Left lung (tissue), 14 donors: ENCODE measurements at places on chromosomes 6 and 20.
A peak's percentile ranks its signal among the peaks of the same experiment; 100 is the strongest.

GRCh38 chr20:16601047-16601446 is 27.8 kb upstream of the KIF16B start:
- DNase-seq: peak; percentile 50

DNA sequence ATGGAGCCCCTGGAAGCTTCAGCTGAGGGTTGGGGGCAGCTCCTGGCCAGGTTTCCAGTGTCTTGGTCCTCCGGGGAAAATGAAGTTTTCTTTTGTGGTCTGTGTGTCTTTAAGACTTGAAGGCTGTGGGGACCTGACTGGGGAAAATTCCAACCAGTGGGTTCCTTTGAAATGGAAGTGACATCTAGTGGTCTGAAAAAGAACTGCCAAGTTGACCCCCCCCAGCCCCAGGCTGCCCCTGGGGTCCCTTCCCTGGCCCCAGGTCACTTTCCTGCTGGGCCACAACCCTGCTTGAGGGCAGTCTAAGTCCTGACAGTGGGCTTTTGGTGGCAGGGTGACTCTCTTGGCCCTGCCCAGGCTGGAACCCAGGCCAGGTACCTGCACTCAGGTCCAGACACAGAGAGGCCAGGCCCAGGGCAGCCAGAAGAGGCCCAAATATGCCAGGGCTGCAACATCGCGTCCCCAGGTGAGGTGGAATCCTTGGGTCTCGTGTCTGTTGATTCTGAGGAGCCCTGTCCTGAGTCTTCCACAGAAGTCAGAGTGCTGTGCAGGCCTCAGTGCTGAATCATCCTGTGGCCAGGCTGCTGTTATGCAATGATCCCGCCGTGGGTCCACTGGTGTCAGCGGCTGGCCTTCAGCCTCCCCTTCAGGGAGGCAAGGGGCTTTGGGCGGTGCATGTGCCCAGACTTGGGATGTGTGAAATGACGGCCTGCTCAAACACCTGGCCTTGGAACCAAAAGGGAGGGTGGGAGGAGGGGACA is 68.4 kb downstream of the VEGFA start:
- no peak for DNase-seq

GRCh38 chr20:53032478-53032932 is 60.3 kb downstream of the TSHZ2 start:
- DNase-seq: no peak

DNA sequence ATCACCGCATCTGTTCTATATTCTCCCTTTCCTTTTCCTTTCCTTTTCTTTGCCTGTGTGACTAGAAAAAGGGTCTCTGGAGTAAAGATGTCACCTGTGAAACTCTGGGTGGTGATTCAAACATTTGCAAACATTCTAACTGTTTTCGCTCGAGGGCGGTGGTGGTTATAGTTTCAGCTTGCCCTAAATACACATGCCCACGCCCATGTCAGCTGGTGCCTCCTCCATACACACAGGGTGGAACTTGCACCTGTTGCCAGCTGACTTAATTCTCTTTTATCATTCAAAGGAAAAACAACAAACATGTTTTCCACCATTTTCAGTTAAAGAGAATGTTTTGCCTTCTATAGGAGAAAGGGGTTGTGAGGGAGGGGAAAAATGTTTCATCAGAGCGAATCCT is 381.9 kb upstream of the ARID1B start:
- no peak for DNase-seq

DNA sequence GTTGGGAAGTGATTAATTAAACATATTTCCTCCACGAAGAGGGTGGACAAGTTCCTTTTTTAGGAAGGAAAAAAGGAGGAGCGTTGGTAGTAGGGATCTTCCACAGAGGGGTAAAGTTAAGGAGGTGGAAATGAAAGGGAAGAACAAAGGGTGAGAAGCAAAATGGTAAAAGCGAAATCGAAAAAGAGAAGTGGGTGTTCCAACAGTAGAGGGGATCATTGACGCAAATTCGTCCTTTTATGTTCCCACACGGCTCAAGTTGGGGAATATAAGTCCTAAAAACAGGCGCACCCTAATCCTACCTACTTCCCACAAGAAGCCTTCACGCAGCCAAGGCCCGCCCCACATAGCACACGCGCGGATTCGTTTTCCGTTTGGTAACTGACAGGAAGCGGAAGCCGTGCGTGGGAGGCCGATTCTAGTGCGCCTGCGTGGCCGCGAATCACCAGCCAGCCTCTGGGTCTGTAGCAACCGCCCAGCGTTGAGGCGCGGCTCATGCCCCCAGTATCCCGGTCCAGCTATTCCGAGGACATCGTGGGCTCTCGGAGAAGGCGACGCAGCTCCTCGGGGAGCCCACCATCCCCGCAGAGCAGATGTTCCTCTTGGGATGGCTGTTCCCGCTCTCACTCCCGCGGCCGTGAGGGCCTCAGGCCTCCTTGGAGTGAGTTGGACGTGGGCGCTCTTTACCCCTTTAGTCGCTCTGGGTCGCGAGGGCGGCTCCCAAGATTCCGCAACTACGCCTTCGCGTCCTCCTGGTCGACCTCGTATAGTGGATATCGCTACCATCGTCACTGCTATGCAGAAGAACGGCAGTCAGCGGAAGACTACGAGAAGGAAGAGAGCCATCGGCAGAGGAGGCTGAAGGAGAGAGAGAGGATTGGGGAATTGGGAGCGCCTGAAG is at the start of gene NKAPL:
NKAPL (plus strand) TSS at position 421 of the 901 bp plus-strand sequence; CDS start at position 496, 75 bp downstream.
- peak; percentile 29 for DNase-seq

DNA sequence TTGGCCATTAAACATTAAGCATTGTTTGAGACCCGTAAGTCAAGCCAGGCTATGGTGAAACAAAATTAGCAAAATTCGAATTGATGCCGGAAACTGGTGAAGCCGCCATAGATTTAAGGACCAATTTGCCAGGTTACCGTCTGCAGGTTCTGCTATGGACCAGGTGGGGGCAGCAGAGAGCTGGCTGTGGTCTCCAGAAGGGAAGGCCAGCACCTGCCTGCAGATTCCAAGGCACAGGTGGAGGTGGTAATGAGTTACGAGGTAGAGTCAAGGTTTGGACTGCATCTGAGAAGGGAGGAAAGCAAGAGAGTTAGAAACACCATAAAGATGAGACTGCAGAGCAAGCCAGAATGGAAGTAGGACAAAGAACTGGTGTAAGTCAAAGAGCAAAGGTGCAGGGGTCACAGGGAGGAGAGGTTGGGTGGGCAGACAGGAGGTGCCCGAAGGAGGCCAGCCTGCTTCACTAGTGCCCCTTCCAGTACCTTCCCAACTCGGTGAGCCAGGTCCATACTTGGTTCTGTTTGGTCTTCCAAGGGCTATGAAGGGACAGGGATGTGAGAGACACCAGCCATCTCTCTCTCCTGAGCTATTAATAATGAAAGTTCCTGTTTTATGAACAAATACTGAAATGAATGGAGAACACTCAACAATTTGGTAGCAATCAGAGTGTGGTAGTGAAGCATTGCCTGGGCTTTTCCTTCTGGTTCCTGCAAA is 131.6 kb upstream of the ESR1 start:
- peak; percentile 72 for DNase-seq

GRCh38 chr6:125558907-125559306 is 190.5 kb upstream of the HEY2 start:
- no peak for DNase-seq

DNA sequence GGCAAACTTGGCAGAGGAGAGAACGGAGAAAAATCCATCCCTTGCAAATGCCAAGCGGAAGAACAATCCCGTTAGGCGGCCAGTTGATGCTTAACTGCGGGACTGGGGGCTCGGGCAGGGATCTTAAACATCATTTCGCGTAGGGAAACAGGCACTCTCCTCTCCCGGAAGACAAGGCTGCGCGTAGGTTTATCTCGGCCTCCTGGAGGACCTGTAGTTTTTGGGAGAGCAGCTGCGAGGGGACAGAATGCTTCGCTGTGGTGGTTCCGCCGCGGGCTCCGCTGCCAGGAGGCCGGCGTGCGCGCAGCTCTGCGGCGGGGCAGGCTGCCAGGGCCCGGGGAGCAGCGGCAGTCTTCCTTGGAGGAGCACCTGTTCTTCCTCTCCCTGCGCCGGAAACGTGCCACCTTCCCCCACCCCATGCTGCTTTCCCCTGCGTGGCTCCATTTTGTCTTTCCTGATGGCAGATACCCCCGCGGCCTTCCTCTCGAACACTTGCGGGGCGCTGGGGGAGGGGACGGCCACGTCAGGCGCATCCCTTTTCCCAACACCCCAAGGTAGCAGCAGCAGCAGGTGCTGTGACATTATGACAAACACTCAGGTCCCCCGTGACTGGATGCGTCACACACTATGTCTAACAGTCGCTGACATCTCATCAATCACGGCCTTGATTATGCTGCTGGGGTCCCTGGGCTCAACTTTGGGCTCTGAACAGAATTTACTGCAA is 230.7 kb upstream of the BTBD3 start:
- DNase-seq: no peak

DNA sequence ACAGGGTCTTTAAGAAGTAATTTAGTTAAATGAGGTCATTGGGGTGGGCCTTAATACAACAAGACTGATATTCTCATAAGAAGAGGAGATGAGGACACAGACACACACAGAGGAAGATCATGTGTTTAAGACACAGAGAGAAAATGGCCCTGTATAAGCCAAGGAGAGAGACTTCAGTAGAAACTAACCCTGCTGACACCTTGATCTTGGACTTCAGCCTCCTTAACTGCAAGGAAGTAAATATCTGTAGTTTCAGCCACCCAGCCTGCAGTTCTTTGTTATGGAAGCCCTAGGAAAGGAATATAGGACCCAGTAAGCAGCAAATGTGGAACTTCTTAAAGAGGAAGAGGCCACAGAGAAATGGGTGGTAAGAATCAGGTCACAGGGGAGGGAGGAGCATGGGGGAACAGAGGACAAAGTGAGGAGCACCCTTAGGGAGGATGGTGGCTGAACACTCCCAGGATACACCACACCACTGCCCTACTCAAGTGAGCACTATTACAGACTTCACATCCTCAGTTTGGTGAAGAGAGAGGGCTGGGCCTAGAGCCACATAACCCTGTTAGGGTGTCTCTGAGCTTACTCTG is 762 bp downstream of the SIRPB1 start:
- no peak for DNase-seq

- no peak for DNase-seq
Measured at GRCh38 chr20:3751675-3752385, 15.7 kb downstream of the ADISSP start.

DNA sequence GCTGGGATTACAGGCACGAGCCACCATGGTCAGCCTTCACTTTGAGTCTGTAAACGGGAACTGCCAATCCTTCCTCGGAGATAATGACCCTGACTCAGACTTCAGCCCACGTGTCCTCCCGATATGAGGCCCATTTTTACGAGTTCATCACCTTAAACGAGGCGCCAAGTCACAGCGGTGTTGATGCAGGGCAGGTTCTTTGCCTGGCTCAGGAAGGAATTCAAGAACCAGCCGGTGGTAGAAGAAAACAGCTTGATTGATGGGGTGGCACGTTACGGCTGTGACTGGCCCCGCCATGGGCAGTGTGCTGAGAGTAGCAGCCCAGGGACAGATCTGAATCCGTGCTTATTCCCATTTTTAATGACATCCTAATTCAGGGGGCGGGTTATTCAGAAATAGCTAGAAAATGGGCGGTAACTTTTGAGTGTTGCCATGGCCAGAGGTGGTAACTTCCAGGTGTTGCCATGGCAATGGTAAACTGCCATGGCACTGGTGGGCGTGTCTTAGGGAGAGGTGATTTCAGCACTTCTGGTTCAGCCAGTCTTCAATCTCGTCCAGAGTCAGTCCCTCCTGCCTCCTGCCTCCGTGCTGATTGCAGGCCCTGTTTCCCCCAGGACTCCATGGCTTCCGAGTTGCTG is 9.1 kb upstream of the MAP1LC3A start:
- peak; percentile 73 for DNase-seq

- no peak for DNase-seq
Measured at GRCh38 chr6:166174031-166174430, 6.4 kb upstream of the TBXT start.

DNA sequence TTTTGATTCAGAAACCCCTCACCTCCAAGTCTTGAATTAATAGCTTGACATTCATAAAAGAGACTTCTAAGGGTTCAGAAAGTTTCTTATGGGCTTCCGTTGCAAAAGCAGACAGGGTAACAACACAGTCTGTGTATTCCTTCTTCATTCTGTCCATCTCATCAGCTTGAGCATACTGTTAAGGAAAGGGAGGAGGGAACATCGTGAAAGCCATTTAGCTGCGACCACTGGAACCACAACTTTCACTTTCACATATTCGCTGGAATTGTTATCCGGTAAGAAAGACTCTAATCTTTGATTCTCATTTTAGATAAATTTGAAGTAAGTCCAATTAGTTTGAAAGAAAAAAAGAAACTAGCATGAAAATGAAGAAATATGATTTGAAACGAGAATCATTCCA is 174.4 kb downstream of the SYNE1 start:
- DNase-seq: peak; percentile 7

GRCh38 chr6:129236001-129236517 is 353.1 kb downstream of the LAMA2 start:
- no peak for DNase-seq

DNA sequence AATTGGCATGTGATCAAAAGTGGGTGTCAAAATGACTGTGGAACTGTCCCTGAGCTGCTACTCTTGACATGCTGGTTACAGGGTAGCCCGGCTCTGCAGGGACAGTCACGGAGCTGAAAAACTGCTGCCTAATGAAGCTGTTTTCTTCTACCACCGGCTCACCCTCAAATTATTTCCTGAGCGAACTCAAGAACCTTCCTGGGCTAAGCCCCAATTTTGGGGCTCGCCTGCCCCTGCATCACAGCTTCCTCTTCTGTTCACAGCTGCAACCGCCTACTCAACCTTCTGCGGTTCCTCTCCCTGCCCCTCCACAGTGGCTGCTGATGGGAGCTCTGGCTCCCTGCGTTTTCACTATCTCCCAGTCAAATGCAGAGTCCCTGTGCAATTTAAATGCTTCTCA is 110.8 kb upstream of the MLN start:
- DNase-seq: peak; percentile 49

DNA sequence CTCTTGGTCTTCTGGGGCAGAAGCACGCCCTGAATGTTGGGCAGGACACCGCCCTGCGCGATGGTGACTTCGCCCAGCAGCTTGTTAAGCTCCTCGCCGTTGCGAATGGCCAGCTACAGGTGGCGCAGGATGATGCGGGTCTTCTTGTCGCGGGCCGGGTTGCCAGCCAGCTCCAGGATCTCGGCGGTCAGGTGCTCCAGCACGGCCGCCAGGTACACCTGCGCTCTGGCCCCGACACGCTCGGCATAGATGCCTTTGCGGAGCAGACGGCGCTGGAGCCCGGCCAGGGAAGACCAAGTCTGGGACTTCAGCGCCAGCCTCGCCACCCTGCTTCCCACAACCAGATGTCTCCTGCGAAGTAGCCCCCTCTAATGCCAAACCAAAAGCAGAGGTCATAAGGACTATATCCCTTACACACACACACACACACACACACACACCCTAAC is 8.0 kb upstream of the SLC17A3 start:
- DNase-seq: peak; percentile 32

GRCh38 chr6:129852257-129852858 is 8.8 kb downstream of the TMEM244 start:
- no peak for DNase-seq

DNA sequence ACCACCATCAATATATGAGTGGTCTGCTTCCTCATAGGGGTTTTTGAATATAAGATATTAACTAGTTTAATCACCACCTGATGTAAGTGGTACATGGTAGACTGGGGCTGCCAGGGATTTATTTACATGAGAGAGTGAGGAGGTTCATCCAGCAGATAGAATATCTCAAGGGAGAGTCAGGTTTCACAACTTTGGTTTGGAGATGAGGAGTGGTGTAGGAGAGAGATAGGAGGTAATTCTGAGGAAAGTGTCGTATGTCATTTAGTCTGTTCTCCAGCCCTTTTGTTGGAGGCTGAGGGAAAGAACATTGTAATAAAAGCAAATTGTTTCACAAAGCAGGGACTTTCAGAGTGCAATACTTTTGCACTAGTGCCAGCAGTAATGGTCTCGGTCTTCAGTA is 16.8 kb downstream of the L3MBTL3 start:
- DNase-seq: no peak
